Thoracic aorta (tissue), 2 donors: ENCODE measurements at places on chromosomes 12 and 14. TPM values are rescaled to one million over a fixed set of nuclear protein-coding genes. Genes with fewer than 3 reads are reported as not detected.

TMEM132C gene
- not detected for total RNA-seq

AICDA gene
- total RNA-seq, result not detected

HSPB8 gene
- total RNA-seq, result 172 TPM

MOAP1 gene
- 28.6 TPM for total RNA-seq

ZNF641 gene
- 24.6 TPM for total RNA-seq

TMCC3 gene
- 6.9 TPM for total RNA-seq

RNASE7 gene
- total RNA-seq, result 0.27 TPM

SLC5A8 gene
- not detected for total RNA-seq

GRCh38 chr12:91609283-91609682 lies 426.7 kb upstream of the DCN start:
- H3K36me3 ChIP-seq, result no peaks in the 10 kb centered on the region
- no peaks in the 10 kb centered on the region for H3K27me3 ChIP-seq
- H3K27ac ChIP-seq, result no peak overlapping the region
- no peak overlapping the region for H3K4me3 ChIP-seq
- H3K4me1 ChIP-seq, result no peaks in the 10 kb centered on the region

GRCh38 chr12:102948941-102949352 lies 8.5 kb upstream of the ASCL1 start:
- no peaks in the 10 kb centered on the region for H3K4me1 ChIP-seq
- DNase-seq, result no peak
- H3K4me3 ChIP-seq, result no peak overlapping the region

DNA sequence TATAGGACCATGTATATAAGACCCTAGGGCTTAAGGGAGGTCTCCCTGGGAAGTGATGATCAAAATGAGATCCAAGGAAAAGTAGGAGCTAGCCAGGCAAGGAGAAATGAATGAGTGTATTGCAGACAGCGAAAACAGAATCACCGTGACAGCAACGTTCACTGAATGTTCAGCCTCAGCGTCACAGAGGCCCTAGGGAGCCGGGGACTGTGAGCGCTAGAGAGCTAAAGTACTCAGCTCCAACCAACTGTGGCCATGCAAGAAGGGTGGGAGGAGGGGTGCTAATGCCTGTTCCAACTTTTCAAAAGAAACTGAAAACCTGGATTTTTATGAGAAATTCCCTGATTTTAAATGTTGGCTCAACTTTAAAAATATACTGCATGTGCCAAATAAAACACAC lies 105.5 kb upstream of the CCND2 start:
- no peak overlapping the region for H3K4me3 ChIP-seq
- H3K27ac ChIP-seq, result no peak overlapping the region
- no peak for DNase-seq
- no peaks in the 10 kb centered on the region for H3K27me3 ChIP-seq

DNA sequence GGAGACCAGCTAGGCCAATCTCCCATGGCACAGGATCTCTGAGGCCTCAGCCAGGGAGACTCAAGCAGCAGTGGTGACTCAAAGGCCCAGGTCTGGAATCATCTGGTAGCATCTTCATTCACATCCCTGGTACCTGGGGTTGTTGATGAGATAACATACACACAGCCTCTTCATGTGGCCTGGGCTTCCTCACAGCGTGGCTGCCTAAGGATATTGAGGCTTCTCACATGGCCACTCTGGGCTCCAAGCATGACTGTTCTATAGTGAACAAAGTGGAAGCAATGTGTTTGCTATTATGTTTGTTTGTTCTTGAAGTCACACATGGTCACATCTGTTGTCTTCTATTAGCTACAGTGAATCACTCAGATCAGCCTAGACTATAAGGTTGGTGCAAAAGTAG lies 584.1 kb downstream of the VRK1 start:
- H3K36me3 ChIP-seq, result no peaks in the 10 kb centered on the region
- no peak overlapping the region for H3K27ac ChIP-seq
- H3K27me3 ChIP-seq, result no peaks in the 10 kb centered on the region
- no peaks in the 10 kb centered on the region for H3K4me1 ChIP-seq
- DNase-seq, result no peak

DNA sequence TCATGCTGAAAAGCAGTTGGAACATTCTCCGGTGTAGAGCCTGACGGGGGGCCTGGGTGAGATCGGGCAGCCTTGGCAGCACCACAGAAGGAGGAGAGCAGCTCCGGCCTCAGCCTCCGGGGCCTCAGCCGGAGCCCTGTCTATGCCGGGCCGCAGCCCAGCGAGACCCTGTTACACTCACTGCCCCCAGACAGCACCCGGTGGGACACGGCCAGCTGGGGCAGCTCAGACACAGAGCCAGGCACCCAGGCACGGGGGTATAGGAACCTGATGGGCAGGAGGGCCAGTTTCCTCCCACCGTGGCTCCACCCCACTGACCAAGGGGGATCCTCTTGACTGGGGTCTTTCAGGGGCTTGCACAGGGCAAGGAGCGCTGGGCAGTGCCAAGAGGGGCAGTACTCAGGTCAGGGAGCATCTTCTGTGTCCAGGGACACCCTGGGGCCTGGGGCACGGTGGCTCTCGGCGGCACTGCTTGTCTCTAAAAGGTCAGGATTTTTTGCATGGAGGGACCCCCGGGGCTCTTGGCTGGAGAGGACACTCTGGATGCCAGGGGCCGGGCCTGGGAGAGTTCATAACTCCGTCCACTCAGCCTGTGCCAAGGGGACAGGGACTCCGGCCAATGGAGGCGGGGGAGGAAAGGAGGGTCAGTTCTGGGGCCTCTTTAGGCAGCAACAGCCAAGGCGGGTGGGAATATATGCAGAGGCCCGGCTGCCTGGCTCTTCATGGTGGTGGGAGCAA lies 9.4 kb downstream of the INF2 start:
- H3K36me3 ChIP-seq, result peaks cover 29% of the 10 kb centered on the region
- no peaks in the 10 kb centered on the region for H3K27me3 ChIP-seq
- DNase-seq, result no peak
- H3K4me1 ChIP-seq, result peaks cover 50% of the 10 kb centered on the region

- no peaks in the 10 kb centered on the region for H3K36me3 ChIP-seq
Observed at GRCh38 chr14:85528080-85528896, 1.7 kb upstream of the FLRT2 start.

- peaks cover 6% of the 10 kb centered on the region for H3K4me1 ChIP-seq
- H3K36me3 ChIP-seq, result no peaks in the 10 kb centered on the region
Observed at GRCh38 chr12:108110844-108111243, 18.2 kb upstream of the WSCD2 start.

DNA sequence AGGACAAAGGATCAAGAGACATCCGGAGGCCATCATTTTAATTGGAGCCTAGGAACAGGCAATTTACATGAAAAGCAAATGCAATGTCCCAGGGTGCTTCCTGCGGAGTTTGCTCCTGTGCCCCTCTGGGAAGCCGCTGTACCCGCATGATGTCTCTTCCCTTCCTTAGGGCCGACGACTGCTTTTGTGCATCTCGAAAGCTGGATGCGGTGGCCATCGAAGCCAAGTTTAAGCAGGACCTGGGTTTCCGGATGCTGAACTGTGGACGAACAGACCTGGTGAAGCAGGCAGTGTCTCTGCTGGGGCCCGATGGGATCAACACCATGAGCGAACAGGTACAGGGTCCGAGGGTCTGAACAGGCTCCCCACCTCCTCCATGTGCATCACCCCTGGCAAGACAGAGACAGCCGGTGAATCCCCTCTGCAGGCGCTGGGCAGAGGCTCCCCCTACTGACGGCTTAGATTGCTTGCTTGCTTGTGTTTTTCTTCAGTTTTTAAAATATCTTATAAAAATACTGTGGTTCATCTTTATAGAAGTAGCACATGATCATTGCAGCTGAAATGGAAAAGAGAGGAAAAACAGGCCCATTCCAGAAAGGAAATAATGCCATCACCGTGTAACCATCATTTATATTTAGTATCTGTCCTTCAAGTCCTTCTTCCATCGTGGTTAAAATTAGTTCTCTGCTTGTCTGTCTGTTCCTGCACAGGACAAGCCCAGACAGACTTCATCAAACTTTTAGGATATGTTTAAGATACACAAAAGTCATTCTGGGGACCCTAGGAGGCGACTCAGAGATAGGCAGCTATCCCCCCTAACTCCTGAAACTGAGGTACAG lies 75.4 kb upstream of the PWP1 start:
- no peak overlapping the region for H3K27ac ChIP-seq
- no peak for DNase-seq
- no peaks in the 10 kb centered on the region for H3K4me1 ChIP-seq
- no peaks in the 10 kb centered on the region for H3K36me3 ChIP-seq
- H3K27me3 ChIP-seq, result no peaks in the 10 kb centered on the region

- H3K36me3 ChIP-seq, result peaks cover 88% of the 10 kb centered on the region
- no peak overlapping the region for H3K27ac ChIP-seq
- no peak for DNase-seq
- H3K4me1 ChIP-seq, result no peaks in the 10 kb centered on the region
- no peaks in the 10 kb centered on the region for H3K27me3 ChIP-seq
Observed at GRCh38 chr12:110344657-110345056, 58.9 kb downstream of the ANAPC7 start.

GRCh38 chr14:97584528-97584927 lies 787.3 kb downstream of the VRK1 start:
- no peak for DNase-seq
- H3K36me3 ChIP-seq, result no peaks in the 10 kb centered on the region
- H3K4me3 ChIP-seq, result no peak overlapping the region
- no peaks in the 10 kb centered on the region for H3K27me3 ChIP-seq
- no peaks in the 10 kb centered on the region for H3K4me1 ChIP-seq

GRCh38 chr12:44235674-44236073 lies 399.8 kb downstream of the TMEM117 start:
- no peaks in the 10 kb centered on the region for H3K36me3 ChIP-seq
- H3K27me3 ChIP-seq, result no peaks in the 10 kb centered on the region
- no peak overlapping the region for H3K27ac ChIP-seq
- no peak overlapping the region for H3K4me3 ChIP-seq
- no peaks in the 10 kb centered on the region for H3K4me1 ChIP-seq

- no peaks in the 10 kb centered on the region for H3K27me3 ChIP-seq
- no peak overlapping the region for H3K4me3 ChIP-seq
- H3K4me1 ChIP-seq, result no peaks in the 10 kb centered on the region
- DNase-seq, result no peak
- H3K27ac ChIP-seq, result no peak overlapping the region
- H3K36me3 ChIP-seq, result no peaks in the 10 kb centered on the region
Observed at GRCh38 chr14:104229534-104230055, 91.2 kb downstream of the KIF26A start.

DNA sequence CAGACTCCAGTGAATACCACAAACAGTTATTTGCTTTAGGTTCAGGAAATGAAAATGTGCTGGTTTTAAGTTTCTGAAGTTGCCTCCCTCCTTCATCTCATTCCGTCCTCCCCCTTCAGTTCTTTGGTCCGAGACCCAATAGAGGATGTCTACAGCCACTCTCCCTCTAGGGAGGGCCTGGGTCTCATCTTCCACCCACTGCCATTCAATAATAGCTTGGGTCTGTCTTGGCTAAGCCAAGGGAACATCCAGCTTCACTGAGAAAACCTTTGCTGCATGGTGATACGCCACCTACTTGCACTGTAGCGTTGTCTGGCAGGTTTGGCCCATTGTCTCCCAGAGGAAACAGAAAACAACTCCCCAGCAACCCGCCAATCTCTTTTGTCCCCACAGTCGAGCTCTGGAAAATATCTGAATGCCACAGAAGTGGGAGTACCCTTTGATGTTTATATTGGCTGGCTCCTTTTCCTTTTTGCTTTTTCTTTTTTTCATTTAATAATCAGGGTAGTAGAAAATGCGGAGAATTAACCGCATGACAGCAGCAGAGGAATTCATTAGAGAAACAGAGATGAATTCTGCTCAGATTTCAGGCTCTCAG lies 380.1 kb downstream of the RAD51B start:
- no peak for DNase-seq
- no peaks in the 10 kb centered on the region for H3K36me3 ChIP-seq
- no peaks in the 10 kb centered on the region for H3K27me3 ChIP-seq
- H3K27ac ChIP-seq, result peak overlapping the region; percentile 63
- peaks cover 16% of the 10 kb centered on the region for H3K4me1 ChIP-seq

GRCh38 chr12:62069976-62070375 lies 190.2 kb upstream of the USP15 start:
- no peaks in the 10 kb centered on the region for H3K36me3 ChIP-seq
- H3K27me3 ChIP-seq, result no peaks in the 10 kb centered on the region
- H3K4me1 ChIP-seq, result peaks cover 9% of the 10 kb centered on the region
- DNase-seq, result no peak
